ENCODE measurements at places on chromosomes 2 and 18.
A peak's percentile ranks its signal among the peaks of the same experiment; 100 is the strongest.

- DNase-seq = peak; percentile 44
Measured at GRCh38 chr2:1889099-1889650, 144.9 kb upstream of the PXDN start.

DNA sequence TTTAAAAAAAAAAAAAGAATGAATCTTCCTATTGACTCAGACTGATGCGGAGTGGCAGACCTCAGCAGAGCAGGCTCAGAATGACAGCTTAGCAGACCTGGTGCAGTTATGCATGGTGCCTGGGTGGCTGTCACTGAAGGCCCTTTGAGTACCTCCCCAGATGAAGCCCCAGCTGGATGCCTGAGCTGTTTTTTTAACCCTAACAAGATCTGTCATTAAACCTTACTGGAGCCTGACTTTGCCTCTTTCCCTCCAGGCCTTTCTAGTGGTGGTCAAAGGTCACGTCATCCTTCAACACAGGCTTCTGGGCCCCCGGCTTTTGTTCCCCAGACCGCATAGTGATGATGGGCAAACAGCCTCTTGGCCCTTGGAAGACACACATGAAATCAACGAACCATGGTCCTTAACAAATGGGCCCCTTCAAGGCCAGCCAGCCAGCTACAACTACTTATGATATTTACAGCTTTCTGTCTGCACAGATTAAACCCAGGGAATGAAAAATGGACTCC lies 138.3 kb upstream of the CYP1B1 start:
- peak; percentile 75 for DNase-seq

GRCh38 chr2:41283079-41283775 lies 764.6 kb upstream of the PKDCC start:
- peak; percentile 83 for DNase-seq

- DNase-seq = no peak
Measured at GRCh38 chr18:43012951-43013350, 102.5 kb downstream of the RIT2 start.

GRCh38 chr18:49547701-49548100 lies 14.2 kb upstream of the LIPG start:
- peak; percentile 60 for DNase-seq

DNA sequence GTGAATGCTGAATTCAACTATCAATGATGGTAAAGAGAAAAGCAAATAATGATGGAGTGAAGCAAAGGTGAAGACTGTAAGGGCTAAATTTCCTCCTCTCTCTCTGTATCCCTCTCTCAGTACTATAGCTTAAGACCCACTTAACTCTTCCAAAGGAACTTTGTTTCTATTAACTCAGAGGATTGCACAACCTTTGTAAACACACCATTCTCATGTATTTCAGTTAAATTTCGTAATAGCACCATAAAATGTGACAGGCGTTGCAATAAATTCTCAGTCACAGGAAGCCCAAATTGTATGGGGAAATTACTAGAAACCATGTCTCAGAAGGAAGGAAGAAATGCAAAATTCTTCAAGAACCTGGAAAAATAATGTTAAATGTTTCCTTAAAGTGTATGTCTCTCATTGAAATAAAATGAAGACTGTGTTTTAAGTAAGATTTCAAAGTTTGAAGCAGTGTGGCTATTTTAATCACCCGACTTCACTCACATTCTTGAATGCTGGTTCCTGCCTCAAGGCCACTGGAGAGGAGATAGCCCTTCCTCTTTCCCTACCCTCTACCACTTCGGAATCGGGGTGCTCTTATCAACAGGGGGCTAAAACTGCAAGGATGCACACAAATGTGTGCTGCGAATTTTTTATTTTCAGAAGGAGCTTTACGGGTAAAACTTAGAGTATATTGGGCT lies 112.1 kb downstream of the FTCDNL1 start:
- DNase-seq = no peak

- DNase-seq = peak; percentile 69
Measured at GRCh38 chr2:86764661-86765309, 25.9 kb downstream of the CD8A start.
